ENCODE measurements at places on chromosomes 5 and 9.

DNA sequence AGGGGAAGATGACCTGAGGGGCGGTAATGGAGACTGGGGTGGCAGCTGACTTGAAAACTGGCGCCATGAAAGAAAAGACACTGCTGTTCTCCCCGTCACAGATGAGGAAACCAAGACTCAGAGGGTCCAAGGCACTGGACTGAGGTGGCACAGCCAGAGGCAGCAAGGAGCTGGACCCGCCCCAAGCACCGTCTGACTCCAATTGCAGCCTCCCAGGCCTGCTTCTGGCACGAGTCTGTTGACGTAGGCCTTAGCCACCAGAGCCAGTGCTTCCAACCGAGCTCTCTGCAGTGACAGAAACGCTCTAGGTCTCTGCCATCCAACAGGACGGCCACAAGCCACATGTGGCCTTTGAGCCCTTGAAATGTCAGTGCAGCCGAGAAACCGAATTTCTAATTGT lies 193.2 kb downstream of the OLFM1 start:
- no peak for DNase-seq

GRCh38 chr5:17440766-17441165 lies 57.3 kb upstream of the TAF11L2 start:
- no peak for DNase-seq

- no peak for DNase-seq
Measured at GRCh38 chr9:118038713-118039112, 334.5 kb downstream of the TLR4 start.

GRCh38 chr5:66252849-66253248 lies 108.7 kb downstream of the SREK1 start:
- no peak for DNase-seq

DNA sequence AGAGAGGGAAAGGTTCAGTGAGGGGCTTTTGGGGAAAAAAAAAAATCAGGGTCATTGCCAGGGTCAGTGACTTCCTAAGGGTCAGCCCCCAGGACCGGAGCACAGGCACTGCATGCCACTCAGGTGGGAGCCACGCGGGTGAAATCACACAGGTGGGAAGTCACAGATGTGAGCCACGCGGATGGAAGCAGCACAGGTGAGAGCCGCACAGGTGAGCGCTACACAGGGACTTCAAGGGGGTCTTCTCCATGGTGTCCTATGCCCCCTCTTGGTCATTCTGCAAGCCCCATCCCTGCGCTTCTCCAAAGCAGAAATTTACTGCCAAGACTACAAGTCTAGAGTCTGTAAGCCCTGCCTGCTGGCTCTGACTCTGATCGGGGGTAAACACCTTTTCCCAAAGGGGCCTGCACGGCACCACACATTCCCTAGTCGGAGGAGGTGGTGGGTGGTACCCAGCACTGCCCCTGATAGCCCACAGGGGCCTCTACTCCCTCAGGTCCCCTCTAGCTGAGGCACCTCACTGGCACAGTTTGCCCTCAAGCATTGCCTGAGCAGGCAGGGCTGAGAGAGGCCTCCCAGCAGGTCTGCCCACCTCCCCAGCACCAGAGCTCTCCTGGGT lies 18.3 kb upstream of the OBP2B start:
- no peak for DNase-seq

- no peak for DNase-seq
Measured at GRCh38 chr5:145293716-145294115, 541.4 kb downstream of the PRELID2 start.
